AML-193 (cell line): ENCODE measurements at places on chromosomes 2 and 18.

GRCh38 chr2:71997843-71998242 is 149.8 kb downstream of the CYP26B1 start:
- DNase-seq, result no peak

- DNase-seq, result no peak
Observed at GRCh38 chr2:224086226-224086914, 47.3 kb upstream of the SERPINE2 start.

GRCh38 chr2:11480406-11480805 is 14.4 kb upstream of the E2F6 start:
- no peak for DNase-seq

DNA sequence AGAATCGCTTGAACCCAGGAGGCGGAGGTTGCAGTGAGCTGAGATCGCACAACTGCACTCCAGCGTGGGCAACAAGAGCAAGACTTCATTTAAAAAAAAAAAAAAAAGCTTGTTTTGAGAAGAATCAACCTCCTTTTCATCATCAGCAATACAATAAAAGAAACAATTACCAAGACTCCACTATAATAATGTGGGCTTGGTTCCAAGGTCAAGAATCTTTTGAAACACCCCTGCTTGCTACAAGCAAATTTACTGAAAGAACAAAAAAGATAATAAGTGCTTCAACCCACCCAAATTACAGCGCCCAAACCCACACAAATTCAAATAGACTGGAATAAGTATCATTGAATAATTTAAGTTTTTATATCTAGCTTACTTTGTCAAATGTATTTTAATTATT is 33.6 kb upstream of the MAPRE3 start:
- DNase-seq, result no peak

DNA sequence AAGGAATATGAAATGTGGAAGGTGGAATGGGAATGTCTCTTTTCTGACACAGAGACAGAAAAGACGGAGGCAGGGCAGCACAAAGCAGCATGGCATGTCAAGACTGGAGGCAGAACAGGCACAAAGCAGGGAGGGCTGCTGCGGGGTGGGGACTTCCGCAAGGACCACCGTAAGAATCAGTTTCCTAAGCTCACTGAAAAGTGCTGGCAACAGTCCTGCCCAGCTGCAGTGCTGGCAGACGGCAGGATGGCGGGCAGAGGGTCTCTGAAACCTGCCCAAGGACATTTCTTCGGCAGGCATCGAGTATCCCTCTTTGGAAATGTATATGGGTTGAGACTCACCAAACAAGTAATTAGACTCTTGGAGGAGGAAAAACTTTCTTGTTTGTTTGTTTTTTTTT is 54.9 kb downstream of the FAM178B start:
- no peak for DNase-seq

DNA sequence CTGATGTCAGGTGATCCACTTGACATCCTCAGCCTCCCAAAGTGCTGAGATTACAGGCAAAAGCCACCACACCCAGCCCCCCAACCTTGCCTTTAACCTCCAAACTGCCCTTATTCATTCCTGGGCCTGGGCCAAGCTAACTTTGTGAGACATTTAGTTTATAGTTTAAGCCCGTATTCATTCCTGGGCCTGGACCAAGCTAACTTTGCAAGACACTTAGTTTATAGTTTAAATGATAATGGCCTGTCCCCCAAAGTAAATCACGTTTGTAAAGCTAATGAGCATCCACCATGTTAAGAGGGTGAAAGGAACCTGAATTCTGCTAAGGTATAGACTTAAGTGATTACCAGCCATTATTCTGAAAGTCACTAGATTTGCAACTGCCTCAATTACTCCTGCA is 68.7 kb downstream of the NEURL3 start:
- DNase-seq, result no peak

DNA sequence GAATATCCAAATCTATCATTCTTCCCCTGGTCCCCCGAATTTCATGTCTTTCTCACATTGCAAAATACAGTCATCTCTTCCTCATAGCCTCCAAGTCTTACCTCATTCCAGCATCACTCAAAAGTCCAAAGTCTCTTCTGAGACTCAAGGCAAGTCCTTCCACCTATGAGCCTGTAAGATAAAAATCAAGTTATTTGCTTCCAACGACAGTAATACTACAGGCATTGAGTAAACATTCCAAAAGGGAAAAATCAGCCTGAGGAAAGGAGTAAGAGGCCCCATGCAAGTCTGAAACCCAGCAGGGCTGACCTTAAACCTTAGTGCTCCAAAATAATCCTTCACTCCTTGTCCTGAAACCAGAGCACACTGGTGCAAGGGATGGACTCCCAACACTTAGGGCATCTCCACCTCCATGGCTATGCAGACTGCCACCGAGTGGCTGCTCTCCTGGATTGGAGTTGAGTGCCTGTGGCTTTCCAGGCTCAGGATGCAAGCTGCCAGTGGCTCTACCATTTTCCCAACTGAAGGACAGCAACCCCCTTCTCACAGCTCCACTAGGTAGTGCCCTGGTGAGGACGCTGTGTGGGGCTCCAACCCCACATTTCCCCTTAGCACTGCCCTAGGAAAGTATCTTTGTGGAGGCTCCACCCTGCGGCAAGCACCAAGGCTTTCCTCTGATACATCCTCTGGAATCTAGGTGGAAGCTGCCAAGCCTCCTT is 16.3 kb downstream of the DTNA start:
- no peak for DNase-seq
